Right lobe of liver (tissue), 6 donors: ENCODE measurements at places on chromosomes 11 and 22.
A peak's percentile ranks its signal among the peaks of the same experiment; 100 is the strongest.

GRCh38 chr11:45725121-45725520 is 59.7 kb upstream of the CHST1 start:
- DNase-seq: no peak

- DNase-seq: no peak
Observed at GRCh38 chr22:36008131-36008530, 20.5 kb downstream of the RBFOX2 start.

DNA sequence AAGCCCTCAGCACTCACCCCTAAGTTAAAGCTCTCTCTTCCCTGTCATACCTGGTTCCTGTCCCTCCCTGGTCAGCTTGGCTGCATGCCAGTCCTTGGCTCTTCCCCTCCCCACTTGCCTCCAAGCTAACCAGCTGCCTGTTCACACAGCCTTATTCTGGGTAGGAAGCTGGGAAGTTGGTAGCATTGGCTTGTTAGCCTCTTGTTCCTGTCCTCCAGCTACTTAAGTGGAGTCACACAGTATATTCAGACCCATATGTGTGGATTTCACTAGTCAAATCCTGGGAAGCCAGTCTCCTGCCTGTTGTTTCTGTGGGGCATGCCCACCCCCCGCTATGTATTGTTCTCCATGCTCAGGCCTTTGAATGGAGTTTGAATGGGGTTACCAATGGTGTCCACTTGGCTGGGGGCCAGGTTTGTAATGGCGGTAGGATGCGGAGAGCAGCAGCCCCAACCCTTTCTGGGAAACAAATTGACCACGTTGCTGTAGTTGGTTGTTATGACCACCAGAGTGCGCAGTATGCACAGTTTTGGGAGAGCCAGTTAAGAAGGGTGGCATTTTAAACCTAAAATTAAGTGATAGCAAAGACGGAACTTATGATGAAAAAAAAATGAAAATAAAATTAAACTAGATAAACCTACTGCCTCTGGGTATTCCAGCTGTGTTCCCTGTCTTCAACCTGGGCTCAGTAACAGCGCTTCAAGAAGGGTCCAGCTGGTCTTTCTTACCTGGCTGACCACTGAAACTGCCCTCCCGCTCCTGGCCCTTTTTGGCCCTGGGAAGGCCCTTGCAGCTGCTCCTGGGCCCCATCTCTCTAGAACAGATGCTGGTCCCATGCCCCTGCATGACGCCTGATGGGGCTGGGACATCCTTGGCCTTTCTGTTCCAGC is 10.7 kb upstream of the RPS3 start:
- DNase-seq: peak; percentile 61

DNA sequence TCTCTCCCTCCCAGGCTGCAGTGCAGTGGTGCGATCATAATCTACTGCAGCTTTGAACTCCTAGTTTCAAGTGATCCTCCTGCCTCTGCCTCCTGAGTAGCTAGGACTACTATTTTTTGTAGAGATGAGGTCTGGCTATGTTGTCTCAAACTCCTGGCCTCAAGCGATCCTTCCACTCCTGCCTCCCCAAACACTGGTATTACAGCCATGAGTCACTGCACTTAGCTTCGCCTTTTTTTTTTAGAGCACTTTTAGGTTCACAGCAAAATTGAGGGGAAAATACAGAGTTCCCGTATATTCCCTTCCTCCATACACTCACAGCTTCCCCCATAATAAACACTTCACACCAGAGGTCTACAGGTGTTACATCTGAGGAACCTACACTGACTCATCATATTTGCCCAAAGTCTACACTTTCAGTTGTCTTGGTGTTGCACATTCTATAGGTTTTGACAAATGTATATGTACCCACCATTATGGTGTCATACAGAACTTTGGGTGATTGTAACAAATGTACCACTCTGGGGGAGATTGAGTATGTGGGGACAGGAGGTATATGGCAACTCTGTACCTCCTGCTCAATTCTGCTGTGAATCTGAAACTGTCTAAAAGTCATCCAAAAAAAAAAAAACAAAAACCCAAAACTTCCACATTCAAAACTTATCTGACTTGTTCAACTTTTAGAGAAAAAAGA is 11.3 kb upstream of the SLC37A4 start:
- no peak for DNase-seq

GRCh38 chr11:64643256-64643881 is 52.3 kb downstream of the SLC22A12 start:
- no peak for DNase-seq

DNA sequence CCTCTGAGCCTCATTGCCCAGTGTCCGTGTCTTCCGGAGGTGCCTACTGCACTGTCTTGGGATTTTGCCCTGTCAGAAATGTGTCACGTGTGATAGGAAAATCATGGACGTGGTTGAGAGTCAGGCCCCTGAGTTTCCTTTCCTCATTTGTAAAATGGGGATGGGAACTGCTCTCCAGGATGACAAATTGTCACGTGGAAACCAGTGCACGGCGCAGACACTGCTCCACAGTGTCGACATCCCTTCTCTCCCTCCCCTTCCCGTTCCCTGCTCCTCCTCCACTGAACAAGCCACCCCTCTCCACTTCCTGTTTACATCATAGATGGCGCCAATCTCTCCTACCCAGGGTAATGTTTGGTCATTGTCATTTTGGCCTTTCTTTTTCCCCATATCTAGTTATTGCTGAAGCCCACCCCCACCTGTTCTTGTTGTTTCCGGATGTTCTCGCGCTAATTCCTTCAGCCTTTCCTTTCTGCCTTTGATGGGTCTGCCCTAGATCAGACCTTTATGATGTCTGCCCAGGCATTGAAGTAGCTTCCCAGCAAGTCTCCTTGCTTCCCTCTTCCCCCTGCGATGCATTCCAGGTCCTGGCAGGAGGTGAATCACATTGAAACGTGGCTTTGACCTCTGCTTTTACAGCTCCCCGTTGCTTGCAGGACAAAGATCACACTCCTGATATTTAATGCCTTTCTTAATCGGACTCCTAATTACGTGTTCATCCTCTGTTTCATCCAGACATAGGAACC is 91.8 kb downstream of the TBC1D22A start:
- no peak for DNase-seq

GRCh38 chr22:44103735-44104480 is 76.8 kb upstream of the PARVG start:
- DNase-seq: no peak

DNA sequence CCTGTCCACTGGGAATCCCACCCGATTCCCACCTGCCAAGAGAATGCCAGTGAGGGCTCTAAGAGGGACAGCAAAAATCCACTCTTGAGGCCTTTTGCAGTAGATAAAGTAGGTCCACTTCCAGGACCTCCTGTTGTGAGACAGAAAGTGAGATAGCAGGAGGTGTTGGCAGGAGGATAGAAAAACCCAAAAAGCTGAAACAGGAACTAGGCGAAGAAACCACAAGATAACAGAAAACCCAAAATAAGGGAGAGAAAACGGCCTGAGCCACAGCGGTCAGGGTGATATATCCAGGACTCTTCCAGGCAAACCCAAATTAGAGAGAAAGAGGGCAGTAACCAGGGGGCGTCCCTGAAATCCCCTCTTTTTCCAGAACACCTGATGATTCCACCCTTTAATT is 79.7 kb upstream of the LINC01488 start:
- DNase-seq: no peak

DNA sequence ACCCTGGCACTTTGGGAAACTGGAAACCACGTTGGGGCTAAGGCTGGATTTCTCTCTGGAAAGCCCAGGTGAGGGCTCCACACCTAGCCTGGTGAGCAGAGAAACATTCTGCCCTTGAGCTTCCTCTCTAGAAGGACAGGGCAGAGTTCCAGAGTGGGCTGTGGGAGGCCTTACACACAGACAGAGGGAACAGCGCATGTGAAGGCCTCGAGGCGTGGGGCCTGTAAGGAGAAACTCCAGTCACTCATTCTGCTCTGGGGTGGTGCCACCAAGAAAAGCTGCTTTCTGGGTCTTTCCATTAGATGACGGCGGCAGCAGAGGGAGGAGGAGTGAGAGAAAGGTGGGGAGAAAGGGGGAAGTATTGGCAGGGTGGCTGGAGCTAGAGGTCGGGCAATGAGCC is 183.1 kb downstream of the CHST1 start:
- DNase-seq: no peak

- DNase-seq: no peak
Observed at GRCh38 chr11:116231543-116231942, 541.2 kb downstream of the BUD13 start.

DNA sequence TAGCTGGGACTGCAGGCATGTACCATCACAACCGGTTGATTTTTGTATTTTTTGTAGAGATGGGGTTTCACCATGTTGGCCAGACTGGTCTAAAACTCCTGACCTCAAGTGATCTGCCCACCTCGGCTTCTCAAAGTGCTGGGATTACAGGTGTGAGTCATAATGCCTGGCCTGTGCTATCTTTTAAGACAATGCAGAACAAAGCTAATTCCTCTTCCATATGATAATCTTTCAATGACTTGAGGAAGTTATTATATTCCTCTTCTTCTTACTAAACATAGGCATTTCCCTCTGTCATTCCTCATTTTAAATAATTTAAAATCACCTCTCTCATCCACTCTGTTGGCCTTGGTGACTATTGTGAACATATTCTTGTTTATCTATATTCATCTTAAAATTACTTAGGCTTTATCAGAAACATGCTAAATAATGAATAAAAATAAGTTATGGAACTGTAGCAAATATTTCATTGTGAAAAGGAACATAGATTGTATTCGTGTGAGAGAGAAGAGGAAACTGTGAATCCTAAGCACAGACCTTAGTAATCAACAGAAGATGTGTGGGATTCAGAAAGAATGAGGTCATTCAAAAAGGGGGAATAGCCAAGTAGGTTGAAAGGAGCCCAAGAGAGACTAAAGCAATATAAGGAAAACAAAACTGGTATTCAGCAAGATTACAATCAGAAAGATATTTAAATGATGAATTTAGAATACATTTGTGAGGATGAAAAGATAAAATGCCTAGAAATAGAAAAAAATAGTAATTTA is 269.4 kb downstream of the TTC28 start:
- no peak for DNase-seq

- no peak for DNase-seq
Observed at GRCh38 chr22:48867891-48868290, 959.8 kb downstream of the BRD1 start.

- DNase-seq: no peak
Observed at GRCh38 chr22:31618057-31618456, 44.0 kb downstream of the PISD start.

GRCh38 chr11:129846508-129847335 is 31.1 kb downstream of the TMEM45B start:
- DNase-seq: no peak

DNA sequence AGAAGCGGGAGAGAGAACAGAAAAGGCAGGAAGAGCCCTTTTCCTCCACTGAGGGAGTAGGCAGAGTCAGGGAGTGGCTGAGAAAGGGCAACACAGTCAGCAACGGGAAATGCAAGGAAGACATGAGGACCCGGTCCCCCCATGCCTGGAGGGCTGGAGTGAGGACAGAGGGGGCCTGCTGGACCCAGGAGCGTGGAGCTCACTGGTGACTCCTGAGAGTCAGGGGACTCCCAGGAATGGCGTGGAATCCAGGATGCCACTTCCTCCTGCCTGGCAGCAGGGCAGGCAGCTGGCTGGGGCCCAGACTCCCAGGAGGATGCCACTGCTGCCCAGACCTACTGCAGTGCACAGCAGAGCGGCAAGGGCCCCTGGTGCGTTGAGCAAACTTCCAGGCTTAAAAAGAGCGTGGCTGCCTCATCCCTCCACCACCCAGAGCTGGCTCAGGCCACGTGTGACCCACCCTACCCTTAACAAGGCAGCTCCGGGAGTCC is 11.3 kb downstream of the C11orf21 start:
- DNase-seq: no peak
